ENCODE measurements at places on chromosomes 4 and X.

GRCh38 chr4:123346951-123347350, 49.6 kb upstream of the SPRY1 start:
- no peak for DNase-seq

GRCh38 chr4:169116270-169116901, 106.3 kb upstream of the CBR4 start:
- no peak for DNase-seq

DNA sequence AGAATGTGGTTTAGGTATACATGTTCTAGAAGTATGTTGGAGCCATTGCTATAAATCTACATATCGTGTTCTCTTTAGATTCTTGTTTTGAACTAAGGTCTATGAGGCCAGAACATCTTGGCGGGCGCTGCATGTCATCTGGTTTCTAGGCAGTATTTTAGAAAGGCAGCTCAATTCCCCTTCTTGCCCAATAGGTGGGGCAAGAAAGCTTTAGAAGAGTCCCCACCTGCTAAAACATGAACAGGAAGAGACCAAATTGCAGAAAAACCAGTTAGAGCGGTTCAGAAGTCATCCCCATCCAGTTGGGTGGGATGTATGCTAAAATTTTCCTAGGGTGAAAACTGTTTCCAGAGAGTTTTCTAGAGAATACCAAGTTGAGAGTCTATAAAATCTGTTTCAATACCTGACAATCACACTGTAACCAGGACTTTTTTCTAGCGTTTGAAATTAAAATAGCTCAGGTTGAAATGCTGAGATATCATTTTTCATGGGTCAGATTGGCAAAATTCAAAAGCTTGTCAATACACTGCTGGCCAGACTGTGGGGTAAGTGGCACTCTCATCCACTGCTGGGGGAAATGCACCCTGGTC, 17.5 kb upstream of the SH3KBP1 start:
- no peak for DNase-seq

DNA sequence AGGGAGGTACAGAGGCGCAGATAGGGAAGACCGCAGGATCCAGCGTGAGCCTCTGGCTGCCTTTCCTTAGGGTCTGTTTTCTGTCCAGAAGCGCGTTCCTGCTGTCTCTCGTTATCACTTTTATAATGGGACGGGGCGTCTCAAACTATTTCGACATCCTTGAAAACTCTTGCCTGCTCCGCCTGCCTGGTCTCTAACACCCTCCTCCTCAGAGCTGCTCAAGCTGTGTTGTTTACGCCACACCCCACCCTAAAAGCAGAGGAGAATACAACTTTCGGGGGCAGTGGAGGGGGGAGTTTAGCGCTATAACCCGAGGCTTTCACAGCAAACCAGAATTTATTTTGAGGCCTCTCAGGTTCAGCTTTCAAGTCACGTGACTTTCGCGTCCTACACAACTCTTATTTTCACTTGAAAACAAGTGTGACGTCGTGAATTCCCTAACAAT, 646 bp upstream of the FAM3A start:
- DNase-seq, result no peak

DNA sequence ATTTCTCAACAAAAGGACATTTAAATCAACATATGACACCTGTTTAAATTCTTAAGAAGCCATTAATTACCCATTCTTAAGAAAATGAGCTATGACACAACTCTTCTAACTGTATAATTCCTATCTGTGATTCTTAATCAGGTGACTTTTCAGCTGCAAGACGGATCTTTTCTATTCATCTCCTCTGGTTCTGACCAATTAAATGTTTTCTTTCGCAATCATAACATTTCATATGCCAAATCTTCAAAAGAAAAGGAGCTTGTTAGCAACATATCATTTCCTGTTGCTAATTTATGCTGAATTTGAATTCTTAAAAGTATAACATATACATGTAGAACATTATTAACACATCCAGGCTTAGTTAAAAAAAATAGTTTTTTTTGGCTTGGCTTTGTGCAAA, 62.5 kb downstream of the SEL1L3 start:
- no peak for DNase-seq

- no peak for DNase-seq
Observed at GRCh38 chr4:10687526-10687925, 3.0 kb upstream of the CLNK start.

GRCh38 chr4:27790911-27791310, 930.3 kb downstream of the STIM2 start:
- DNase-seq, result no peak

DNA sequence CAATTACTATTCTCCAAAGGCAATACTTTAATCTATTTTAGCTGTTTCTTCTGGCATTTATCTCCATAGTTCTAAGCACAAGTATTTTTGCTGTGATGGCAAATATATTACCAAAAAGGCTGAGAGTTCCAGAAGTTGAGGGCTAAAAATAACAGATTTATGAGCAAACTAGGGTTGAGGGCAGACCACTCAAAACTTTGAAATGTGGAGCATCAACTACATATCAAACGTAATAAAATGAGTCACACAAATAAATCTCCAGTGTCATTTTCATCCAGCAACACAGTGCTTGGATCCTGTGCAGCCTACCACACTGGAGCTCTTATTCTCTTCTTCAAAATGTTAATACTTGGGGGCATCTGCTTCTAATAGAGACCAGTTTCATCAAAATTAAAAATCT, 163.9 kb downstream of the HS3ST1 start:
- DNase-seq, result no peak

- no peak for DNase-seq
Observed at GRCh38 chr4:16588651-16589050, 309.8 kb downstream of the LDB2 start.

DNA sequence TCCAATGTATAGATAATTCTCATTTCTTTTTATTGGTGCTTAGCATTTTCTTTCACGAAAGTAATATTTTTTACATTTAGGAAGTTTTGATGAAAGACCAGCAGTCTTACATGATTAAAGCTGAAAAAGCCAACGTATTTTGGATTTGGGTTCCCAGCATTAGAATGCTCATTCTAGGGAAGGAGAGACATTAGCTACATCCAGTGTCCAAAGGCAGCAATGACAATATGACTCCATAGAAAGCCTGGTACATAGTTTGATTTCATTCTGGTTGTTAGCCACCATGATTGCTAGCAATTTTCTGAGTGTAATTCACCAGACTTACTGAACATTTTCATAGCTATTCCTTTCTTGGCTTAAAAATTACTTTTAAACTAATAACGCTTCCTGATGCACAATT, 1397.5 kb downstream of the PCDH7 start:
- no peak for DNase-seq

GRCh38 chrX:18426004-18426320, 554 bp downstream of the CDKL5 start:
- DNase-seq, result no peak

GRCh38 chr4:83197555-83198235, 83.2 kb upstream of the PLAC8 start:
- no peak for DNase-seq

- no peak for DNase-seq
Observed at GRCh38 chr4:55819634-55820033, at the start of gene EXOC1L. Gene EXOC1L, plus strand, starts transcription at chr4:55819790. Its CDS starts 237 bp downstream, at chr4:55820027.

- DNase-seq, result no peak
Observed at GRCh38 chrX:10380300-10380699, 223.5 kb downstream of the CLCN4 start.

DNA sequence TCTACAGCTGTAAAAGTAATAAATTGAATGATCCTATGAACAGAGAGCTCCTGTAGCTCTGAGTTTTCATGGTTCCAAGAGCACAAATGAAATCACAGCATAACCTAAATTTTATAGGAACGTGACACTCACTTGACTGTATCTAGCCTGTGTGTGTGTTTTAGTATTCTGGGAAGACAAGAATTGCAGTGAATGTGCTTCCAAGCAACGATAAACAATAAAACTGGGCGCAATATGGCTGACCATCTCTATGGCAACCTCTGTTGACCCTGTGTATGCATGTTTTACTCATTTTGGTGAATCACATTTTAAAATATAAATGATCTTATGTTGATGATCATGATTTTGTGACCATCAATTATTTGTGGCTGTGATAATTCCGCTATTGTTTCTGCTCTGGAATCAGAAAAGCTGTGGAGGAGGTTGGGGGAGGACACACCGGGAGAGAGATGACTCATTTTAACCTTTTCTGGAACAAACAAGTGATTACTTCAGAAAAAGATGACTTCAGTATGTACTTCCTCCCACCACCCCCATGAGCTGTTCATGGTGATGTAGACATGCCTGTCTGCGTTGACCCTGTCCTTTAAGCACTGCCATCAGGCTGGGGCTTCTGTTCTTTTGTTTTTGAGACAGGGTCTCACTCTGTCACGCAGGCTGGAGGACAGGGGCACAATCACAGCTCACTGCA, 31.8 kb downstream of the USP11 start:
- DNase-seq, result no peak

- DNase-seq, result no peak
Observed at GRCh38 chr4:109494563-109494962, 60.9 kb downstream of the SEC24B start.

GRCh38 chr4:43990963-43991362, 457.6 kb downstream of the KCTD8 start:
- no peak for DNase-seq

DNA sequence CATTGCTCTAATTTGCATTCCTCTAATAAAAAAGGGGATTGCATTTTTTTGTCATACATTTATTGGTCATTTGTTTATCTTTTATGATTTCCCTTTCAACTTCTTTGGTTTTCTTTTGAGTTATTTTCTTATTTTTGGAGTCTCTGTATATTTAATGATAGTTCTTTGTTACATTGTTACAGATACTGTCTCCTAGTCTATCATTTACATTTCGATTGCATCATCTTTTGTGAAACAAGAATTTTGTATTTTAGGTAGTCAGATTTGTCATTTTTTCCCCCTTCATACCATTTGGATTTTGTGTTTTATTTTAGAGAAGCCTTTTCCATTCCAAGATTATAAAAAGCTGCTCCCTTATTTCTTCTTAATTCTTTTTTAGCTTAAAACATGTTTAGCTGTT, 37.1 kb downstream of the SNX25 start:
- no peak for DNase-seq

- no peak for DNase-seq
Observed at GRCh38 chr4:115485402-115485801, 372.0 kb upstream of the NDST4 start.

DNA sequence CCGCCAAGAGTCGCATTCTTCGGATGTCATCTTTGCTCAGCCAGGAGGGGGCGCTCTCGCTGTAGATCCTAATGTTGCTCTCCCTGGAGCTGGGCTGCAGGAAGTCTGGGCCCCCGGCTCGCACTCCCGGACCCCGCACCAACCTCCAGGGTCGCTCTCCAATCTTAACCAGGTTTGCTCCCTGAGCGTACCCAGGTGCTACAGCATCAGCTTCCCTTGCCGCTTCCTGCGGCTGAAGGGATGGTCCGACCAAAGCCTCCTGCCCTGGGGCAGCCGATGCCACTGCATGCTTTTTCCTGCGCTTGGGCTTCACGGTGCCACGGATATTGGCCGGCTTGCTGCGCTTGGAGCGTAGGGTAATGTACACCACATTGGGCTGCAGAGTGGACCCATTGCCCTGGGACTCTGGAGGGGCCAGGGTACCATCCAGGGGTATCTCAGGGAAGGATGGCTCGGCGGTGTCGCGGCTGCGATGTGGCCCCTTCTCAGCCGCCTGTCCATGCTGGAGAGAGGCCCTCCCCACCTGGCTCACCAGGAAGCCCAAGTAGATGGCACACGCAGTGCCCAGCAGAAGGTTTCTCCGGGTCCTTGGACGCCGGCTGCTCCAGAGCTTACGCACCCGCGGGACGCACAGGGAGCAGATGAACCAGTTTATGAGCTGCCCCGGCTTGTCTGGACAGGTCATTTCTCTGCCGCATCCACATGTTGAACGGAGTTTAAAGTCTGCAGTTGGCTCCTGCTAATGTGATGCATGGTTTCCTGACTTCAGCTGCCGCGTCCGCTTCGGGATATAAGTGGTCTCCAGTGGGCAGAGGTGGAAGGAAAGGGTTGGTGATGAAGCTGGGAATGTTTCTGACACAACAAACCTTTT, 1.9 kb downstream of the GASK1B start:
- no peak for DNase-seq

DNA sequence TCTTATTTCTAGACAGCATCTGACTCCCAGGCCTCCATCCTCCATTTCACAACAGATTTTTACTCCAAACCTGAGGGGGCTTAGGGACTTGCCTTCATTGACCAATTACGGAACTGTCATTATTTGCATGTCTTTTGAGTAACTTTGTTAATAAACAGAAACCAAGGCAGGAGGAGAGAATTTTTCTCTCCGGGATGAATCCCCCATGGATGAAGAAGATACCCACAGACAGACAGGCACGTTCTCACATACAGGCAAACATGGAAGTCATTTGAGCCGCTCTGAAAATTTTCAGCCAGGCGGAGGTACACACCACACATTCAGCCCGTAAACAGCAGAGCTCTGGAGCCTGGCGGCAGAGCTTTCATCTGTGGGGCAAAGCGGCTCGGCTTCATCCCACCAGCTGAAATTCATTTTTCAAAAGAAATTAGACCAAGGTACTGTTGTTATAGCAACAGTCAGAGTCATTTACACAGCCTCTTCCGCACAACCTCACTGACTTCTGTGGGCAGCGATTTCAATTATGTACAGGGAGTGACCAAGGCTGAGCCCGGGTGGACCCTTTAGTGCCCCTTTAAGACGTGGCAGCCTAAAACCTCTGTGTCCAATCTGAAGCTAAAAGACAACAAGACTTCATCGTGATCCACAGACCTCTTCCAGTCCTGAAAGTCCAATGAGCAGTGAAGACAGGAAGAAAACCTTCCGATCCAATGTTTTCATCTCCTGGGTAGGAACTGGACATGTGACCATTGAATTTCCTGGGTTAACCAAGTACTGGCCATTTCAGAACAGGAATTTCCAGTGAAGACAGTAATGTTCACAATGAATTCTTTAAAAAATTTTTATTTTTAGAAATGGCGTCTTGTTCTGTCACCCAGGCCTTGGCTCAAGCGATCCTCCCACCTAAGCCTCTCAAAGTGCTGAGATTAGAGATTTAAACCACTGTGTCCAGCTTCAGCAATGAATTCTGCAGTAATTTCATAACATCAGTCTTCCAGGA, 237.0 kb downstream of the MGST2 start:
- no peak for DNase-seq

Data from T-helper 17 cell (primary cell).